ENCODE measurements at places on chromosomes 7 and 10.
A peak's percentile ranks its signal among the peaks of the same experiment; 100 is the strongest.

DNA sequence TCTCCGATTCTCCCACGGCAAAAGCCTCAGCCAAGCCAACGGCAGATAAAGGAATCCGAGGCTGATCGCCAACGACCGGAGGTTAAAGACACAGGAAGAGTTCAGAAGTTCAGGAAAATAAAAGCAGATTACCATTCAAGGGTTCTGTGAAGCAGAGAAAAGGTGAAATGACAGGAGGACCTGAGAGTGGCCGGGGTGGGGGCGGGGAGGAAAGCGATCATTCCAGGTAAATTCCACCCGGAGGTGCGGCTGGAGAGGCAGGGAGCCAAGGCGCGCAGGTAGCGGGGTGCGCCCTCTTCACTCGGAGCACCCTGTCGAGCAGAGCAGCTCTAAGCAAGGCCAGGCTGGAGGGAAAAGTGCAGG, 35.3 kb upstream of the SEPHS1 start:
- DNase-seq: no peak

DNA sequence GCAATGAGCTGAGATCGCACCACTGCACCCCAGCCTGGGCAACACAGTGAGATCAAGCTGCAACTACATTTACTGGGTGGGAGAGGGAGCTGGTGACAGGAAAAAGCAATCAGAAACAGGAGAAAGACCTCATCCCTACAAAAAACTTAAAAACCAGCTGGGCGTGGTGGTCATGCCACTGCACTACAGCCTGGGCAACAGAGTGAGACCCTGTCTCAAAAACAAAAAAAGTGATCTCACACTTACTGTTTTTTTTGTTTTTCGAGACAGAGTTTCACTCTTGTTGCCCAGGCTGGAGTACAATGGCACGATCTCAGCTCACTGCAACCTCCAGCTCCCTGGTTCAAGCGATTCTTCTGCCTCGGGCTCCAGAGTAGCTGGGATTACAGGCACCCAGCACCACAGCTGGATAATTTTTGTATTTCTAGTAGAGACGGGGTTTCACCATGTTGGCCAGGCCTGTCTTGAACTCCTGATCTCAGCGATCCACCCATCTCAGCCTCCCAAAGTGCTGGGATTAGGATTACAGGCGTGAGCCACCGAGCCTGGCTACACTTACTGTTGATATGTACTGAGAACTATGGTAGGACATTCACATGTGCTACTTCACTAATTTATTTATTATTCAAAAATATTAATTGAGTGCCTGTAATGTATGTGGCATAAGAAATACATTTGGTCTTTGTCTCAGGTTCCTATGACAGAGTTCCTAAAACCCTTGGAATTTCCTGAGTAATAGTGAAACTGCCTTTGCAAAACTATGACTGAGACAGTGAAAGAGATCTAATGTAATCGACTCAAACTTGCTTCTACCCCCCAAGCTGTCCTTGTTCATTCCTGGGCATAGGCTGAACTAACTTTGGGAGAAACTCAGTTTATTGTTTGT, 27.7 kb upstream of the NRBF2 start:
- DNase-seq: no peak

GRCh38 chr10:60410970-60411369, 21.3 kb upstream of the ANK3 start:
- no peak for DNase-seq

DNA sequence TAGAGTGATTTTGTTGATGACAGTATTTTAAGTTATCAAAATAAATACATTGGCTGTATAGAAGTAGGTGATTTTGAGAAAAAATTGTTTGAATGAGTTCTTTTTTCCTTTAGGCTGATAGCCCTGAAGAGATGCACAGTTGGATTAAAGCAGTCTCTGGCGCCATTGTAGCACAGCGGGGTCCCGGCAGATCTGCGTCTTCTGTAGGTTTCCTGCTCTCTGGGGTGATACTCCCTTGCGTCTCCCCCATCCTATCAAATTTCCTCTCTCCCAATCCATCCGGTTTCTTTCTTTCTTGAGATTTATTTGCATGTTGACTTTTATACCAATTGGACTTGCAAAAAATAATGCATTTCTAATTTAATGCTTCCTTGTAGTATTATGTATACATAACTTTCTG, 27.6 kb upstream of the ARMS2 start:
- DNase-seq: no peak

GRCh38 chr7:20113427-20114027, 103.7 kb downstream of the MACC1 start:
- DNase-seq: no peak

DNA sequence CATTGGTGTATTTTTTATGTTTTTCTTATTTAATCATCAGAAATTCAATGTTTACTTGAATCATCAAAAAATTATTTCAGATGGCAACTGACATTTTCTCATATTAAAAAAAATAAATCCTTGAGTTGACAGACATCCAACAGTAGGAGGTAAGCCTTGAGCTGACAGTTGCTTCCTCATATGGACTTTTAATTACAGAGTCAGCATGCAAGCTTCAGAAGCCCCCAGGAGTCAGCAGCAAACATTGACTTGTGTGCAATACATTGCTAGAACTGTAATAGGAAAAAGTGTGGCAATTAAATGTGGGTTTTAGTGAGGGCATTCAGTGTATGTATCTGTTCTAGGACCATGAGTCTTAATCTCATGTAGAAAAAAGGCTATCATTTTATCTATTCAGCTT, 62.4 kb upstream of the TAS2R16 start:
- DNase-seq: no peak

DNA sequence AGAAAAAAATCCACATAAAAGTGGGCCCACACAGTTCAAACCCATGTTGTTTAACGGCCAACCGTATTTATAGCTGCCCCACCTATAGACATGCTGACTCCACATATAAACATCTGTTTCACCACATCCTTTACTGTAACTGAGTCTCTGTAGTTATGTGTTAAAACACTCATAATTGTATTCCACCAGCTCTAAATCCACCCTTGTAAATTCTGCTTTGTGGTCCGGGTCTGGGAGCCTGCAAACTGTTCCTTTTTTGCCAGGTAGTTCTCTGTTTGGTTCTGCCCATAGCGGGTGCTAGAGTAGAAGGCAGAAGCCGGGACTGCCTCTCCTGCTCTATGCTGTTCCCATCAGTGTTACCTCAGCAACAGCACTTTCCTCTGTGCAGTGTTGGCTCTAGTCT, 20.2 kb upstream of the FHIP2A start:
- DNase-seq: peak; percentile 43

GRCh38 chr10:90857635-90858460, at the start of gene HTR7:
Gene HTR7, minus strand, starts transcription at chr10:90858039. Its CDS starts 368 bp downstream, at chr10:90857671.
- peak; percentile 64 for DNase-seq

- no peak for DNase-seq
Observed at GRCh38 chr7:74575083-74575784, 82.3 kb upstream of the GTF2I start.

GRCh38 chr10:11284291-11285085, 266.8 kb downstream of the CELF2 start:
- DNase-seq: no peak

DNA sequence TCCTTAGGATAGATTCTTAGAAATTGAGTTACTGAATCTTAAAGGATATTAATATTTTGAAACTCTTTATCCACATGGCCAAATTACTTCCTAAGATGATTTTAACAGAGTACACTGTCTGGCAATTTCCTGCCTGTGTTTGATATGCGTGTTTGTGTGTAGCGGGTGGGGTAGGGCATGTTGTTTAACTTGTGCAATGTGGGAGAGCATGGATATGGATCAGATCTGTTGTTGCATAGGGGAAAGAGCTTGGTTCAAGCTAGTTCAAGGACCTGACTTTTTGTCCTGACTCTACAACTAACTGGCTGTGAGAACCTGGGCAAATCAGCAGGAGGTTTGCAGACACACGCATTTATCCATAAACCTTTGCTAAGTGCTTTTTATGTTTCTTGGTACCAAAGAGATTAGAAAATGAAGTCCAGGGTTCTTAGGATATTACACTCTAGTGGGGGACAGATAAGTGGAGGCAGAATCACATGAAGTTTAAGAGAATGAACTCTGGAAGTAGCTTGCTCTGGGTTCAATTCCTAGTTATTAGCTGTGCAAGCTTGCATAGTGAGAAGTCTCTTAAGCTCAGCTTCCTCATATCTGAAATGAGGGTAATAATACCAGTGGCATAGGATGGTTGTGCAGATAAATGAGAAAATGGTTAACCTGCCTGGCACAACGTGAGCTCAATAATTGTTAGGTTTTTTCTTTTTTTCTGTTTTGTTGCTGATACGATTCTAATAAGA, 96.3 kb upstream of the PRR15 start:
- no peak for DNase-seq

GRCh38 chr7:886626-887487, 10.5 kb downstream of the GET4 start:
- no peak for DNase-seq

GRCh38 chr10:97065686-97066660, 119.8 kb downstream of the SLIT1 start:
- DNase-seq: no peak

- DNase-seq: no peak
Observed at GRCh38 chr10:75398200-75398691, 3.3 kb downstream of the ZNF503 start.

DNA sequence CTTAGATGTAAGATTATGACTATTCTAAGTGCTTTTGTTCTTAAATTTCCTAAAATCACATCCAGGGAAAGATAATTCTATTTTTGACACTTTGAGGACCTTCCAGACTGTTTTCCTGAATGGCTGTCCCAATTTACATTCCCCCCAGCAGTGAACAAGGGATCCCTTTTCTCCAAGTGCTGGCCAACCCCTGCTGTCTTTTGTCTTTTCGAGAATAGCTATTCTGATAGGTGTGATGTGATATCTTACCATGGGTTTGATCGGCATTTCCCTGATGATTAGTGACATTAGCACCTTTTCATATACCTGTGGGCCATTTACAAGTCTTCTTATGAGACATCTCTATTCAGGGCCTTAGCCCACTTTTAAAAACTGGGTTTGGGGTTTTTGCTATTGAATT, 526.7 kb upstream of the FZD8 start:
- no peak for DNase-seq

DNA sequence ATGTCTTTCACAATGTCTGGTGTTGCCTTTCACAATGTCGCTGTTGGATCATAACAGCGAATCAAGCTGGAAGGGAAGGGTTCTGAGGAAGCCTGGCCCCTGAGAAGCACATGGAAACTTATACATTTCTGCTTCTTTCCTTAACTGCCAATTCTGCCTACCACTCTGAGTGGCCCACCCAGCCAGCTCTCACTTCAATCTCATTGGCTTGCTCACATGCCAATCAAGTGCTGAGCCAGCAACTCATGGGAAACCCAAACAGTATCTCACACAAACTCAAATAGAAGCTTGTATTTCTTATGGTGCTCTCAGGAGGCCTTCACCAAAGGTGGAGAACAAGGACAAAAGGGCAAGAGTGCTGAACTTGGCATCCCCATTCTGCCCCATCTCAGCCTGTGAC, 117.4 kb upstream of the GPR26 start:
- DNase-seq: no peak

- DNase-seq: no peak
Observed at GRCh38 chr7:24970676-24971075, 9.3 kb downstream of the OSBPL3 start.

DNA sequence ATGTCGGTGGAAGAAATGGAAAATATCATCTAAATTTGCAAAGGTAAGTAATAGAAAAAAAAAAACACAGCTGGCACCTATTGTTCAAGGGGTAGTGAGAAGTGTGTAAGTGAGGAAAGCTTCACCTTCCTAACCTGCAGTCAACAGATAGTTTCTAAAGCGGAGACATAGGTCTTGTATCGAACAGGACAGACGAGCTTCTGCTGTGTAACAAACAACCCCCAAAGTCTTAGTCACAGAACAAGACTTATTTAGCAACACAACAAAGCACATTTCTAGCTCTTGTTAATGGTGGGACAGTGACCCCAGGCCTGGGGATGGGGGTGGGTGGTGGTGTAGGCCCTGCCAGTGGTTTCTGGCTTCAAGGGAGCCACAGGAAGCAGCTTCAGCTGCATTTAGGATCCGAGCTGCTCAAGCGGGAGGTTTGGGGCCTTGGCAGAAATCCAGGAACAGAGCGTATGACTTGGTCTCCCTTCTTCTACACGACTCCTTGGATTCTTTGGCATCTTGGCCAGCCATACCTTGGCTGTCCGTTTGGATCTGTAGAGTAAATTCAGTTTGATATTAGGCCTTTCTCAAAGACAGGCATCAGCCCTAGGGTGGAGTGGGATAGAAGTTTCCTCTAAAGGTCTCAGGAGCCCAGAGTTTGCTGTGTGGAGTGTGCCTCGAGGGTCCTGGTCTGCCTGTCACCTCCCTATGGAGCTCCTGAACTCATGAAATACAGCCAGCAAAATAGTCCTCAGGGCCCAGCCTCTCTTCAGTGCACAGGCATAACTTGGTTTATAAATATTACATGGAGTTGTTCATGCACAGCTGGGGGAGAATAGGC, 56.9 kb upstream of the SHH start:
- no peak for DNase-seq

GRCh38 chr7:134302120-134302519, 14.6 kb downstream of the SLC35B4 start:
- no peak for DNase-seq

DNA sequence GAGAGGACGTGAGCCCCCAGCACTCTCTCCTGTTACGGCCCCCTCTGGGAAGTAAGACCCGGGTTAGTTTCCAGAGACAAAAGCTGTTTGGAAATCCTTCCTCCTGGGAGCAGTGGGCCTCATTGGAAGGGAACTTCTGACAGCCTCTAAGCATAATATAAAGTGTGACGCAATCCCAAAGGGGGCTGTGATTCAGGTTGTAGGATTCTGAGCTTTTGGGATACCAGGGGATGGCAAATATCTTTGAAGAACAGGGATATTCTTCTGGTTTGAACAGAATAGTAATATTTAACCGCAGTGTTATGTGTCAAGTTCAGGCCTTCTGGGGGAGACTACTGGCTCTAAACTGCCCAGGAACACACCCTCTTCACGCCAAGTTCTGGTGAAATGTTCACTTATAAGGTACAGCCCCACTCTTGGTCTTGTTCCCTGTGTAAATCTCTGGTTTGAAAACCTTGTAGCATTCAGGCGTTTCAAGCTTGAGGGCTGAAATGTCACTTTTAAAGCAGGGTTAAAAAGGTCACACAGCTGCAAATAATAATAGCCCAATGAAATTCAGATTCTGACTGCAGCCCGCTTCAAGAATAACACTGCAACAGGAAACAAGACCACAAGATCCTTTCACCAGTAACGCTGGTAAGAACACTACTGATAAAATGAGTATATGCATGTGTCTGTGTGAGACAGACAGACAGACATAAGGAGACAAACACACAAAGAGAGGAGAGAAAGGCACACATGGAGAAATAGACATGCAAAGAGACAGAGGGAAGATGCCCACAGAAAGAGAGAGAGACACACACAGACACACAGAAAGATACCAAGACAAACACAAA, 69.0 kb downstream of the CREB5 start:
- no peak for DNase-seq

- DNase-seq: no peak
Observed at GRCh38 chr7:108143658-108144420, 13.7 kb upstream of the LAMB4 start.

GRCh38 chr10:132239126-132240031, 52.6 kb downstream of the DPYSL4 start:
- DNase-seq: no peak
